Right ventricle myocardium superior (tissue), 1 donor: ENCODE measurements at places on chromosomes 2 and 18.

DNA sequence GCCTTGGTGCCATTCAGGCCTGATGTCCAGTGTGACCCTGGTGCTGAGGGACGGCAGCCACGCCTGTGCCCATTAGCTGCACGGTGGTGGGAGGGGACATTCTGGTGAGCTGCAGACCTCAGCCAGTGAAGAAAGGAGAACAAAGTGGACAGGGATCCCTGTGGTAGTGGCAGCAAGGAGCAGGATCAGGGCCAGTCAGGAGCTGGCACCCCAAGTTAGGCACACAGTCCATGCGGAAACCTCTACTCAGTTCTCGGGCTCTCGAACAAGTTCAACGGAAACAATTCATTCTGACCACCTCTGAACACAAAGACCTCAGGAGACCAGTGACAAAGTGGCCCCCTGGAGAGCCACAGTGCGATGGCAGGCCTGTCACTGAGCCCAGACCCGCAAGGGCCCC, 30.1 kb downstream of the COA5 start:
- DNase-seq: no peak

DNA sequence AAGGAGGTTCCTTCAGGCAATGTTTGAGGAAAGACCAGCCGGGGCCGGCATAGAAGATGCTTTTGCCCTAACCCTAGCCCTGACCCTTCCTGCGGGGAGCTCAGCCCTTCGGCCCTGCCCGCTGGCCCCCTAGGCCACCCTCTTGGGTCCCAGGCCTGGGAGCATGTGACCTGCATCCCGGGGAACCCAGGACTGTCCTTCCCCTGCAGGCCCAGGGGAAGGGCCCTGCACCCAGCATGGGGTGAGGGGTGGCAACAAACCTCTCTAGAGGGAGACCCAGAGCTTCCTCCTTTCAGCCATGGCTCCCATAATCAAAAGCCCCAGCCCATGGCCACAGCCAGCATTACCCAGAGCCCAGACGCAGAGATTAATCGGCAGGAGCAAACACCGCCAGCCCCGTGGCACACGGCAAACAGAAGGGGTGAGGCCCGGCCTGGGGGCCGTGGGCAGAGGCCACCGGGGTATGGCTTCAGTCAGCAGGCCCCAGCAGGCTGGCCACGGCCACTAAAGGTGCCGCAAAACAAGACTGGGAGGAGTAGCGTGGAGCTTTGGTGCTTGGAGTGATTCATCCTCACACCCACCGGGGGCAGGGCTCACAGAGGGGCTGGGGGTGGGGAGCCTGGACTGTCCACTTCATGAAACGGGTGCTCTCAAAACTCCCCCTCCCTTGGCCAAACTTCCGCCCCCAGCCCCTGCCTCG, 61.6 kb upstream of the HPCAL1 start:
- peak; percentile 6 for DNase-seq

DNA sequence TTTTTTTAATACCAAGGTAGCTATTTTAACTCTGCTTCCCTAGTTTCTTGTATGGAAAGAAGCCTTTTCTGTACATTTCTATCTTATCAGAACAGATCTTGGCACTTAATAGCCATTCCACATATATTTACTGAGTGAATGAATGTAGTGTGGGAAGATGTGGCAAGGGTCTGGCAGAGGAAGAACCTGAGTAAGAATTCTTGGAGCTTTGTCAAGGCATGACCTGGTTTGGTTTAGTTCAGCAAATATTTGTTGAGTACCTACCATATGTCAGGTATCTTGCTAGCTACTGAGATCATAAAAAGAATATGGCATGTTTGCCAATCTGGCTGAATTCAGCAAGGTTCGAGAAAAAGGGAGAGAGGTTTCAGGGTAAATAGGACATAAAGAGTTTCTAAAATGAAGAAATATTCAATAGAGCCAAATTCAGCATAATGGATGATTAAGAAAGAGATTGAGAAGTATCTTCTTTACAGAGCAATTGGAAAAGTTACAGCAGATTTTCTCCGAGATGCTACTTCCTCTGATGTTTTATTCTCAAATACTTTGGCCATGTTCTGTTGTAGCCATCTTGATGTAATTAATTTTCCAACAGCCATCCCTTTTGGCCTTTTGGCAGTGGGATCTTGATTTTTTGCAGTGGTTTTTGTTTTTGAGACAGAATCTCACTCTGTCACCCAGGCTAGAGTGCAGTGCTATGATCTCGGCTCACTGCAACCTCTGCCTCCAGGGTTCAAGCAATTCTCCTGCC, 21.7 kb upstream of the MEP1B start:
- no peak for DNase-seq

- DNase-seq: no peak
Measured at GRCh38 chr2:7467782-7468447, 550.7 kb downstream of the RNF144A start.

- DNase-seq: no peak
Measured at GRCh38 chr2:161766334-161766733, 142.1 kb downstream of the SLC4A10 start.

- no peak for DNase-seq
Measured at GRCh38 chr2:100281521-100282438, 40.5 kb downstream of the LONRF2 start.
